ENCODE measurements at places on chromosomes 11 and 22.

DNA sequence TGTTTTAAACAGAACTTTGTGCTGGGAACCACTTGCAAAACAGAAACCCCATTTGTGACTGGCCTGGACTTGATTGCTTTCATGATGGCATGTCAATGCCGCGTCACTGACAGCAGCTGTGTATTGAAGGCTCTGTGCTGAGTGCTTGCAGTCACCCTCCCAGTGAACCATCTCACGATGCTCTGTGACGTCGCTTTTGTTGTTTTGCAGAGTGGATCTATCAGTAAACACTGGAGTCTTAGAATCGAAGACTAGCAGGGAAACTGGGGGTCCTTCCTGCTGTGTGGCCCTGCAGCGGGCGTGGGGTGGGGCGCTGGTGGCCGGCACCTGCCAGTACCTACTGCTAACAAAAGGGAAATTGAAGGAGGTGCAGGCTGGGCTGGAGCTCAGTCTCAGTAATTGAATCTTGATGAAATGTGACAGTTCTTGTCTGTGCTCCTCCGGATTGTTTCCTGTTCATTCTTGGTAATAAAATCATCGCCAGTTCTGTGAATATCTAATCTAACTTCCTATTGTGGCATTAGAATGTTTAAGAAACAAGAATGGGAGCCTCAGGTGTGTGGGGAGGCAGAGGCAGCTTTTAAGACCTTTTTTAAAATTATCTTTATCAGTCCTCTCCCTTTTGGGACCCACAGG, 50.5 kb upstream of the PARVG start:
- no peak for DNase-seq

DNA sequence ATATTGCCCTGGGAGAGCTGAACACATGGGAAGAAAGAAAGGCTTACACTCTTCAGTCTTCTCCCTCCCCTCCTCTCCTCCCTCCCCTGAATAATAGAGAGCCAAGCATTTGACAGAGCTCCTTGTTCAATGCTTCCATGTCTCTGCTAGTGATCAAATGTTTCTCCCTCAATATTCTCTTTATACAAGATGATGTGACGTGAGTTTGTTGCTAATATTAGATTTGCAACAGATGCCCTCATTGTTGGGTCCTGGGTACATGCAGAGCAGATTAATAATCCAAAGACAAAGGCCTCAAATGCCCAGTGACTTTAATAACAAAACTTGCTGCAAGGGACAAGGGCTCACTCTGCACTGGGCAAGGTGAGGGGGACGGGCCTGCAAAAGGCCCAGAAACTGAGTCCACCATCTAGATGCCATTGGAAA, 7.1 kb upstream of the ENDOD1 start:
- DNase-seq = no peak

DNA sequence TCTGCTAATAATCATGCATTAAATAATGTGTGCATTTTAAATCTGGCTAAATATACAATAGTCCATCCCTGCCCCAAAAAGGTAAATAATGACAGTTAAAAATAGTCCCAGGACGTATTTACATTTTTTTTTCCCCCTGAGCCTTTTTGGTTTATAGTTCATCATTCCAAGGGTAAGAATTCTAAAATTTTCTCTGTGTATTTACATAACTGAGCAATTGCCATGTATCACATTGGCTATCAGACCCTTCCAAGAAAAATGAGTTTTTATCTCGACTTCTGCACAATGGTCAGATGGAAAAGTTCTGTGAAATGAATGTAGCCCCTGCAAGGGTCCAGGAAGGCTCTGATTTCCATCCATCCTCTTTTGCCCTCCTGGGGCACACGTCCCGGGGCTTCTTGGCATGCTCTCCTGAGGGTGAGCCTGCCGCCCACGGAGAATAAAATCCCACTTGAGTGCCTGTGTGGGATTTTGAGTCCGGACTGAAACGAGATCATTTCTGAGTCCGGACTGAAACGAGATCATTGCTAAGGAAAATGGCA, 94.1 kb upstream of the ANO1 start:
- no peak for DNase-seq

- no peak for DNase-seq
These were observed 76.1 kb upstream of the RTL6 start for GRCh38 chr22:44574057-44574639.

DNA sequence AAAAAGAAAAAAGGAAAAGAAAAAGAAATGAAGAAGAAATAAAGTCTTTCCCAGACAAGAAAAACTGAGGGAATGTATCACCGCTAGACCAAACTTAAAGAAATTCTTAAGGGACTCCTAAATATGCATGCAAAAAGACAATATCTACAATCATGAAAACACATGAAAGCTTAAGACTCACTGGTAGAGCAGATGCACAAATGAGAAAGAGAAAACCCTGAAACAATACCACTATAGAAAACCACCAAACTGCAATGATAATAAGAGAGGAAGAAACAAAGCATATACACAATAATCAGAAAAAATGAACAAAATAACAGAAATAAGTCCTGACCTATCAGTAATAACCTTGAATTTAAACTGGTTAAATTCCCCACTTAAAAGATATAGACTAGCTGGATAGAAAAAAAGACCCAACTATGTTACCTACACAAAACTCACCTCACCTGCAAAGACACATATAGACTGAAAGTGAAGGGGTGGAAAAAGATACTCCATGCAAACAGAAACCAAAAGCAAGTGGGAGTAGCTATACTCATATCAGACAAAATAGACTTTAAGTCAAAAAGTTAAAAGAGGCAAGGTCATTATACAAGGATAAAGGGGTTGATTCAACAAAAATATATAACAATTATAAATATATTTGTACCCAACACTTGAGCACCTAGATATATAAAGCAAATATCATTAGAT, 61.3 kb upstream of the NARS2 start:
- DNase-seq = no peak

- DNase-seq = no peak
These were observed 1068.3 kb downstream of the OPCML start for GRCh38 chr11:132464003-132464342.

DNA sequence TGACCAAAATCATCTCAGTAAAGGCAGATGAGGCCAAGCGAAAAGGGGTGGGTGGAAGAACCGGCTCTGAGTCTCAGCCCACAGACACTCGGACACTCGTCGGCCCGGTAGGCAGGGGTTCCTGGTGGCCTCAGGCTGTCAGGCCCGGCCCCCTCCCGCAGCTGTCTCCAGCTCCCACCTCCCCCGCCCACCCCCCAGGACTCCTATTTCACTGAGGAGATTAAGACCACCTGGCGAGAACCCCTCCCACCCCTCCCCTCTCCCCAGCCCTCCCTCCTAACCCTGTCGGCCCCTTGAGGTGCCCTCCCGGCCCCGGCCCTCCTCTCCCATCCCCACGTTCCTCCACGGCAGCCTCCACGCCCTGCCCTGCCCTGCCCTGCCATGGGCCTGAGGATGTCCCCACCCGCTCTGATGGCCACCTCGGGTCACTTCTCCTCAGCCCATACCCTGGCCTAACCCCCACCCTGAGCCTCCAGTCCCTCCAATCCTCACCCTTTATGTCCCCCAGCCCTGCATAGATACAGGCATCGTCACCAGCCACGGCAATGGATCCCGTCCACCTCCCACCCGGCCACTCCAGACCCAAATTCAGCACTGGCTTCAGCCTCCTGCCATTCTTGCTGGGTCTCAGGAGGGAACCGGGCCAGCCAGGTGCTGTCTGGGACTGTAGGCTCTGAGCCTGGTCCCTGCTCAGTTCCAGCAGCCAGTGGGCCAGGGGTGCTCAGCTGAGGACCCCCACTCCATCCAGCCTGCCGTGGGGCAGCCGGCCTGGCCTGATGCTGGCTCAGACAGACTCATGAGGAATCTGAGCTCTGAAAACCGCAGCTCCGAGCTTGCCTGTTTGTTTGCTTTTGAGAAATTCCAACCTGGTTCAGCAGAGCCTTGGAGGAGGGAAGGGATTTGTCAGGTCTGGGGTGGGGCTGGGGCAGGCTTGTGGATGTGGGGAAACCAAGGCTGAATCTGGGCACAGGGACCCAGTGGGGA, 9.8 kb upstream of the TBX1 start:
- DNase-seq = no peak

GRCh38 chr22:20021196-20022181, 579 bp downstream of the TANGO2 start:
- no peak for DNase-seq

- DNase-seq = no peak
These were observed 197.5 kb upstream of the B3GAT1 start for GRCh38 chr11:134609361-134610115.

- DNase-seq = no peak
These were observed at the start of gene TRIM6 for GRCh38 chr11:5596607-5597201. Gene TRIM6, plus strand, starts transcription at chr11:5596637. Its CDS starts 261 bp downstream, at chr11:5596898.

DNA sequence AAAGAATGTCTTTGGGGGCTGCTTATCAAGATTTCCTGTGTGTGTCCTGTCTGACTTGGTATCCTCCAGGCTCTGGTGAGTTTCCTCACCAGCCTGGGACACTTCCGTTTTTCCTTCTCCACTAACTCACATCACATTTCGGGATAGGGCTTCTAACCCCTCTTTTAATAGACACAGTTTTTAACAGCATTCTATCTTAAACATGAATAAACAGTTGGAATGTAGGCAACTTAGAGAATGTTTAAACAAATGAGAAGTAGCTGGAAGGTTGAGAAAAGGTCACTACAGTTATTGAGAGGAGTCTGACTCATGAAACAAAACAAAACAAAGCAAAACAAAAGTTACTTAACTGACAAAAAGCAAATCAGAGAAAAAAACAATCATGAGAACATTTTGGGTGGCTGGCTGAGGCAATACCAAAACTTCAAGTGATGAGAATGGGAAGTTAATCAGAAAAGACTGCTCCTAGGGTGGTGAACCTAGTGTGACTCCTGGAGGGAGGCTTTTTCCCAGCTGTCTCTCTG, 64.7 kb upstream of the CTSC start:
- no peak for DNase-seq

Measured in effector CD4-positive, alpha-beta T cell (primary cell).